ENCODE measurements at places on chromosomes 5 and 9.

- no peak overlapping the region for H3K4me3 ChIP-seq
- no peaks in the 10 kb centered on the region for H3K27me3 ChIP-seq
- H3K27ac ChIP-seq, result no peak overlapping the region
- H3K4me1 ChIP-seq, result peaks cover 4% of the 10 kb centered on the region
- H3K36me3 ChIP-seq, result no peaks in the 10 kb centered on the region
Measured at GRCh38 chr5:74056789-74057164, 430.8 kb downstream of the ARHGEF28 start.

DNA sequence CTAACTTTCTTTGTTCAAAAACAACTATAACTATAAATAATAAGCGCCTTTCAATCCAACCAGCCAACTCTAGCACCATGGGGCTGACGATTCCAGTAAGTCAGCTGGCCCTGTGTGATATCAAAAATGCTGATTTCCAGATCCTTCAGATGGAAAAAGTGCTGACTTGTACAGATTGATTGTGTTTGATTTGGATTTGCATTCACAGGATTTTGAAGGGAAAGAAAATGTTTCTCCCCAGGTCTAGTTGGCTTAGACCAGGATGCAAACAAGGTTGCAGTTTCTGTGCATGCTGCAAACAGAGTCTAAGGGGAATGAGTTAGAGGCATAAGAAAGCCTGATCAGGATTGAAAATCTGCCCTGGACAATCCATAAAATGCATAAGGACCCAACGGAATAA lies 68.9 kb downstream of the SLC1A3 start:
- no peaks in the 10 kb centered on the region for H3K27me3 ChIP-seq
- H3K4me1 ChIP-seq, result no peaks in the 10 kb centered on the region
- no peak overlapping the region for H3K27ac ChIP-seq
- no peak overlapping the region for H3K4me3 ChIP-seq
- H3K36me3 ChIP-seq, result no peaks in the 10 kb centered on the region

GRCh38 chr9:21520501-21521228 lies 38.6 kb upstream of the IFNE start:
- no peaks in the 10 kb centered on the region for H3K4me1 ChIP-seq
- no peaks in the 10 kb centered on the region for H3K27me3 ChIP-seq

GRCh38 chr5:180007582-180007981 lies 64.0 kb downstream of the RNF130 start:
- H3K4me3 ChIP-seq, result no peak overlapping the region
- peaks cover 3% of the 10 kb centered on the region for H3K36me3 ChIP-seq
- no peak for DNase-seq
- H3K4me1 ChIP-seq, result no peaks in the 10 kb centered on the region

DNA sequence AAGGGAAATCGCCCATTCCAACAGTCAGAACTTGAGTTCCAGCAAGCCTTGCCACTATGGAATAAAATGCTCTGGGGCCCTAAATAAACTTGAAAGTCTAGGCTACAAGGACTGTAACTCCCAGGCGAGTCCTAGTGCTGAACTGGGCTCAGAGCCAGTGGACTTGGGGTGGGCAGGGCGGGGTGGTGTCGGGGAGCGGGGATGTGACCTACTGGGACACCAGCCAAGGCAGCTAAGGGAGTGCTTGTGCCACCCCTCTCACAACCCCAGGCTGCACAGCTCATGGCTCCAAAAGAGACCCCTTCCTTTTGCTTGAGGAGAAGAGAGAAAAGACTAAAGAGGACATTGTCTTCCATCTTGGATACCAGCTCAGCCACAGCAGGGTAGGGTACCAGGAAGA lies 61.5 kb downstream of the MEIKIN start:
- H3K36me3 ChIP-seq, result no peaks in the 10 kb centered on the region
- no peaks in the 10 kb centered on the region for H3K4me1 ChIP-seq
- DNase-seq, result no peak
- no peak overlapping the region for H3K27ac ChIP-seq
- peaks cover 5% of the 10 kb centered on the region for H3K27me3 ChIP-seq

DNA sequence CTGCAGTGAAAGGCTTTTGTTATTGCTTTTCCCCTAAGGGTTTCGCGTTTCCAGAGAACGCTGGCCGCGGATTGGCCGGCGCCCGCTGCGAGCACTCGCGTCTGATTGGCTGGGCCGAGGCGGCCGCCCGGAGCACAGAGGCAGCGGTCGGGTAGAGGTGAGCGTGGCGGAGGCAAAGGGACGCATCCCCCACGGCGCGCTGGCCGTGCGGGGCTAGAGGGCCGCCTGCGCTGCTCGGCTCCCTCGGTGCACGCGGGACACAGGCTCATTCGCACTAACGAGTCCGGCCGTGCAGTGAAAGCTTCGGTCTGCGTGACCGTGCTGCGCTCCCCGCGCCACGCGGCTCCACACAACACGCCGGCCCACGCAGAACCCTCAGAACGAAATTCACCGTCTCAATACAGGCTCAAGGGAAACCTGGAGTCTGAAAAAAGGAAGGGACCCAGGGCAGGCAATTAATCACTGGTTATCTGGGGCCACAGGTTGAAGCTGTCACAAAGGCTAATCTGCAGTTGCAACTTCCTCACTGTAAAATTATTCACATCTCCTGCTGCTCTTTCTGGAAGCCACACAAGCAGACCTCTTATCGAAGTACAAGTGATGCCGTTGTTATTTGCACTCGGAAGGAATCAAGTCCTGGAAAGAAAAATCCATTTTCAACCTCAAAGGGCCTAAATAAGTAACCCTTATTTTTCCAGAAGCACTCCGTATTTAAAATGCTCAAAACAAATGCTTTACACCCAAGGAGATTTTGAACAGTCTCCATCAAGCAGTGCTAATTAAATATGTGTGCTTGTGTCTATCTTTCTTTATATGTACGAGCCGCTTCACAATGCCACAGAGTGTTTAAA lies 94.6 kb downstream of the ZNF608 start:
- peaks cover 45% of the 10 kb centered on the region for H3K4me1 ChIP-seq
- peak overlapping the region; percentile 33 for H3K4me3 ChIP-seq
- H3K27me3 ChIP-seq, result no peaks in the 10 kb centered on the region
- H3K27ac ChIP-seq, result peak overlapping the region; percentile 58
- peak; percentile 85 for DNase-seq

DNA sequence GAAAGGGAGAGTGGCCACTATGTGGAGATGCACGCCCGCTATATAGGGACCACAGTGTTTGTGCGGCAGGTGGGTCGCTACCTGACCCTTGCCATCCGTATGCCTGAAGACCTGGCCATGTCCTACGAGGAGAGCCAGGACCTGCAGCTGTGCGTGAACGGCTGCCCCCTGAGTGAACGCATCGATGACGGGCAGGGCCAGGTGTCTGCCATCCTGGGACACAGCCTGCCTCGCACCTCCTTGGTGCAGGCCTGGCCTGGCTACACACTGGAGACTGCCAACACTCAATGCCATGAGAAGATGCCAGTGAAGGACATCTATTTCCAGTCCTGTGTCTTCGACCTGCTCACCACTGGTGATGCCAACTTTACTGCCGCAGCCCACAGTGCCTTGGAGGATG lies 19.8 kb downstream of the RGMB start:
- peaks cover 41% of the 10 kb centered on the region for H3K36me3 ChIP-seq
- no peaks in the 10 kb centered on the region for H3K27me3 ChIP-seq
- H3K27ac ChIP-seq, result no peak overlapping the region
- no peak overlapping the region for H3K4me3 ChIP-seq
- peaks cover 3% of the 10 kb centered on the region for H3K4me1 ChIP-seq
- no peak for DNase-seq
